CD4-positive, alpha-beta T cell treated with Interleukin-17A for 1 hour (primary cell): ENCODE measurements at places on chromosomes 12 and 14.

DNA sequence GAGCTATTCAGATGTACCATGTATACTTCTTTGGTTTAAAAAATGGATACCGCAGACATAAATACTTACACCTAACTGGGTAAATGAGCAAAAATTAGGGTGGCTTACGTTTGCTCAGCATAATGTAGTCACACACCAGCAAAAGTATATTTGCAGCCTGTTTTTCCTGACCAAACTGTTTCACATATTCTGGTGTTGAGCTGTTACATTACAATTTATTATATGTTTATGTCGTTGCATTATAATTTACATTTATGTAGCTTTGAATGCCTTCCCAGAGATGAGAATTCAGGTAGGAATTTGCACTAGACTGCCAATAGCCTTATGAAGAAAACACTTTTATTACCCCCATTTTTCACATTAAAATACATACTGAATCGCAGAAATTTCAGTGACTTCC, 183.3 kb downstream of the PTPRO start:
- no peak for DNase-seq

- no peak for DNase-seq
These were observed 1.8 kb upstream of the BHLHE41 start for GRCh38 chr12:26126340-26127284.

- DNase-seq, result no peak
These were observed 883.7 kb upstream of the TMEM132C start for GRCh38 chr12:127383281-127383680.

- no peak for DNase-seq
These were observed 13.2 kb upstream of the EID3 start for GRCh38 chr12:104290320-104290719.

DNA sequence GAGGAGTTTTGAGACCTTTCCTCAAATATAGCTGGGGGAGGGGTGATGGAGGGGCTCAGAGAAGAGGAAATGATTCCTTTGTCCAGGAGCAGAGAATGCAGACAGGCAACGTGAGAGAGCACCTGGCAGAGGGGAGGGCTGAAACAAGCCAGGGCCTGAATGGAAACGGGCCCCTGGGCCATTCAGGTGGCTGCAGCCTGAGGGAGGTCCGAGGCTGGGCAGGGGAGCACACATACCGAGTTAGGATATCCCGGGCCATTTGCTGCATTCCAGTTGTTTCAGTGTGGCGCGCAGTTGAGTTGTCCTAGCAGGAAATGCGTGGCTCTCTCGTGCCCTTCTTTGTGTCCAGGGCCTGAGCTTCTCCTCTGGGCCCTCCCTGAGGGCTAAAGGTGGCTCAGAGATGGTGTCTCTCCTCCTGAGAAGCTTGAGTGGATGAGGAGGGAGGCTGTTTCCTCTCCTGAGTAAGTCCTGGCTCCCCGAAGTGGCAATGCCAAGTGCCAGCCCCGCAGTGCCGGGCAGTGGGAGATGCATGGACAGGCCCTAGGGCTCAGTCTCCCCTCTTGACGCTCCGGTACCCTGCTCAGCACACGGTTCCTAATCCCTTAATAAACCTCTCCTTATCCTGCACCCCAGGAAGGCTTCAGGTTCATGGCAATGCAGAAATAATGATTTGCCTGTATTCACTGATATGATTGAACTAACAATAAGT, 85.5 kb upstream of the VRK1 start:
- no peak for DNase-seq

DNA sequence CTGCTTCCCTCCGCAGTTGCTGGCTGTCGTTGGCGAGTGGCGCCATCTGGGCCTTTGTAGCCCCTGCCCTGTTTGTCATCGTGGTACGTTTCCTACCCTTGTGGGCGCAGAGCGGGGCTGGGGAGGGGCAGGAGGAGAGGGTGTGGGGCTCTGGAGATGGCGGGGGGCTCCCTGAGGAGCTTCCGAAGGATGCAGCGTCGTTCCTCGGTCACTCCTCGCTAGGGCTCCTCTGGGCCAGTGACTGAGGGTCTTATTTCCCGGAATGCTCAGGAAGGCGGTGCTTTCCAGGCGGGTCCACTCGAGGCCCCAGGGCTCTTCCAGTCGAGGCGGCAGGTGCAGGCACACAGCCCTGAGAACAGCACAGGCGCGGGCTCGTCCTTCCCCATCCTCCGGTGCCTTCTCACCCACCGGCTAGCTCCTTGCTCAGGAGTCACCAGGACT, 167.1 kb downstream of the ADGRD1 start:
- DNase-seq, result no peak

- no peak for DNase-seq
These were observed 166.7 kb downstream of the RAD51B start for GRCh38 chr14:67986131-67986841.

DNA sequence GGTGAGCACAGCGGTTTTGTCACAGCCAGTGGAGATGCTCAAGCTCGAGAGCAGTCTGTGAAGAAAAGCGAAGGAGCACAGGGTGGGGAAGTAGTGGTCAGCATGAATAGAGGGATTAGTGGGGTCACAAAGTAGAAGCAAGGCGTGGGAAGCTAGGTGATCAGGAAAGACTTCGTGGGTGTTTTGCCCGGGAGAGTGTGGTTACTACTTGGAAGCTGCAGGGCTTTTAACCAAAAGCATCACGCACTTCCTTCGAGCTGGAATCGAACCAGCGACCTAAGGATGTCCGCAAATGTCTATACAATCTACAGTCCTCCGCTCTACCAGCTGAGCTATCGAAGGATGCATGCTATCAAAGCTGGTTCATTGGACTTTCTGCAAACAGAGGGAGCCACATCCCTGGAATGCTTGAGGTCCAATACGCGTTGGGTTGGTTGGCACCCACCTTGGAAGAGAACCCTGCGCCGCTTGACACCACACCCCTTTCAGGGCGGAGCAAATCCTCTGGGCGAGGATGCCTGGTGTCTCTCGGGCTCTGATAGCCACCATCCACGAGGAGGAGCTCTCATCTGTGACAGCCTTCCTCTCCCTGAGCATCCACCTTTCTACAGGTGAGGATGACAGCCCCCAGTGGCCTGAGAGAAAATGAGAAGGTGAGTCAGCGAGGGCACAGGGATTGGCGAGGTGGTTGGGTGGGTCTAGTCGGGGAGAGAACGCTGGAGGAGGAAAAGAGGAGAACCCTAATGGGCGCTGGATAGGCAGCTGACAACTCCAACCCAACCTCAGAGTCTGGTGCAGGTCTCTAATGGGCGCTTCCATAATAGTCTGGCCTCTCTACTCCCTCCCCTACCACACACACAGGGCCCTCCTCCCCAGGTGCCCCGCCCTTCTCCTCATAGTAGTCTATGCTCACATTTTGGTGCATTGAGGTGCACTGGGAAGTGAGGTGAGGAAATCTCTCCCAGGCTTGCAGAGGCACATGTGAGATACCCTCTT, 16.0 kb upstream of the OR6S1 start:
- peak; percentile 37 for DNase-seq

DNA sequence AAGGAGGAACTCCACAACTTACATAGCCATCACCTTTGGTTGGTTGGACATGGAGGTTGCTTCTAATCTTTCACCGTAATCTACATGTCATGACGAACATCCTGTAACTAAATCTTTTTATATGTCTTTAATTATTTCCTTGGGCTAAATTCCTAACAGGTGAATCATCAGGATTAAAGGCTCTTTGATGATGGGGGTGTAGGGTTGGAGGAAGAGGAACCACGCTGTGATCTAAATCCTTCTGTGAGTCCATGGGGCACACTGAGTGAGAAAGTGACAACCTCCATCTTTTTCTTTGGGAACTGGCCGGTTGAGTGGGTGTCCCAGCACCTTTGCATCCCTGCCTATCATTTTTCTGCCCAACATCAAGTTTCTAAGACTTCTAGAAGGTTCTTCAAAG, 31.1 kb upstream of the MAP1LC3B2 start:
- DNase-seq, result no peak

- DNase-seq, result no peak
These were observed 9.9 kb downstream of the CCDC175 start for GRCh38 chr14:59566725-59567124.

- DNase-seq, result no peak
These were observed 174.1 kb upstream of the PDZRN4 start for GRCh38 chr12:41013881-41014642.

DNA sequence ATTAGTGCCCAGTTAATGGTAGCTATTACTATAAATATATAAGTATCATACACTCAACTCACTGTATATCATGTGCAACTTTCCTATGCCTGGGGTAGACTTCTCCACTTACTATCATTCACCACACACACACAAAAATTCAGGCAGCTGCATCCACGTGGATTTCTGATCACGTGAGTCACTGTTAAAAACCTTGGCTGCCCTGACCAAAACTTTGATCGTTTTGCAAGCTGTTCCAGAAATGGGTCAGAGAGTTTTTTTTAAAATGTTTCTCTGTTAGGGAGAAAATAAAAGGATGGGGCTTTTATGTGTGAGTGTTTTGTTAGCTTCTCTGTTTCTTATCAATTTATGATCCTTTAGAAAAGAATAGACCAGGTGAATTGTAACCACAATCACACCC, 198.2 kb upstream of the CNOT2 start:
- no peak for DNase-seq

GRCh38 chr12:50246197-50246865, 37.0 kb downstream of the LIMA1 start:
- DNase-seq, result no peak

- DNase-seq, result peak; percentile 65
These were observed 3.7 kb downstream of the GPR132 start for GRCh38 chr14:105061428-105062047.

GRCh38 chr14:102645746-102646440, 53.4 kb downstream of the RCOR1 start:
- no peak for DNase-seq

DNA sequence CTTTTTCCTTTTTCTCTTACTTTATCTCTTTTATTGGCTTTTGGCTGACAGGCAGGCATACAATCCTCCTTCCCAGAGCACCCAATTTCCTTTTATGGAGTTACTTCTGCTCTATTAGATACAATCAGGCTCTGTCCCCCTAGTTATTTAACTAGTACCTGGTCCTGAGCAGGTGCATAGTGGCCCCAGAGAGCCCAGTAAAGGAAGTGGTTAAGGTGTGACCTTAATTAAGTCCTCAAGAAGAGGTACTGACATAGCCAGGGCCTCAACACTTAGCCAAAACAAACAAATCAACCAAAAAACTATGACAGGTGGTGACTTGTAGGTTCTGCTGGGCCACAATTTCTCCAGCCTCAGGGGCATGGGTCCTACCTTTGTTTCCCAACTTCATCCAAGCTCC, 82.9 kb downstream of the CCDC60 start:
- no peak for DNase-seq

DNA sequence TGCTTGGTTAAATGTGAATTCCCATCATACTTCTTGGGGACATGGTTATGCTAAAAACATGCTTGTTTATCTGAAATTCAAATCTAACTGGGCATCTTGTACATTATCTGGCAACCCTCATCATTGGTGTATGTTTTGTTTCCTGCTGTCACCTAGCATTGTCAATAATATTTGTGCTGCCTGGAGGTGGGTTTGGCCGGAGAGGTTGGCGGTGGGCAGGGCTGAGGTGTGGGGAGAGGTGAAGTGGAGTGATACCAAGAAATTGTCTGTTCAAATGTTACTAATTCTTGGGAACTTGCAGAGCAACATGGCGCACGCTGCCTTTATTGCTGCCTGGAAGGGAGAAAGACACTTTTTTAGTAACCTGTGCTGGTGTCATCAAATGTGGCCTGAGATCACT, 280.5 kb downstream of the VRK1 start:
- DNase-seq, result no peak

DNA sequence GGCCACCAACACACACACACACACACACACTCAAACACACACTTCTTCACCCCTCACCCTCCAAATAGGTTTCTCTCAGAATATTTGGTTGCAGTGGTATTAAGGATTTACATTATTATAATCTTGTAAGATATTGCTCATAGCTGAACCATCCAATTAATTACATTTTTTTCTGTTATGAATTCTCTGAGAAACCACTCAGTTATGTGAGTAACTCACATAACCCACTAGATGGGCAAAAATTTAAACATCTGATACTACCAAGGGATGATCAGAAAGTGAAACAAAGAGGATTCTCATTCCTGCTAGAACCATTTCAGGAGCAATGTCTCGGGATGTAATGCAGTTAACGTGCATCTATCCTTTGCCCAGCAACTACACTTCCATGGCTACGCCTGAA, 31.6 kb downstream of the TMTC1 start:
- DNase-seq, result no peak
